HuH-7.5 (cell line): ENCODE measurements at places on chromosomes 3 and 15.

GRCh38 chr3:41307065-41307464, 107.8 kb downstream of the CTNNB1 start:
- no peak for DNase-seq

GRCh38 chr3:87702600-87702999, 356.2 kb downstream of the CGGBP1 start:
- no peak for DNase-seq

- no peak for DNase-seq
These were observed 210.4 kb downstream of the LRTM1 start for GRCh38 chr3:54717506-54717905.

- DNase-seq: no peak
These were observed 354.3 kb downstream of the FGF12 start for GRCh38 chr3:192373032-192373431.

- no peak for DNase-seq
These were observed 42.4 kb downstream of the GABPB1 start for GRCh38 chr15:50312636-50313035.
